ENCODE measurements at places on chromosomes 13 and 19. TPM values are rescaled to one million over a fixed set of nuclear protein-coding genes. Genes with fewer than 3 reads are reported as not detected.

The LCP1 gene
- 4.3 TPM for total RNA-seq

The ACP7 gene
- 0.22 TPM for total RNA-seq

The B3GNT3 gene
- 7.1 TPM for total RNA-seq

The ZNF835 gene
- total RNA-seq: not detected
